Activated T-cell treated with anti-CD3 and anti-CD28 coated beads, Interleukin-2, amount 50 U/mL, for 24 hours (primary cell): ENCODE measurements at places on chromosomes 1 and 21.

DNA sequence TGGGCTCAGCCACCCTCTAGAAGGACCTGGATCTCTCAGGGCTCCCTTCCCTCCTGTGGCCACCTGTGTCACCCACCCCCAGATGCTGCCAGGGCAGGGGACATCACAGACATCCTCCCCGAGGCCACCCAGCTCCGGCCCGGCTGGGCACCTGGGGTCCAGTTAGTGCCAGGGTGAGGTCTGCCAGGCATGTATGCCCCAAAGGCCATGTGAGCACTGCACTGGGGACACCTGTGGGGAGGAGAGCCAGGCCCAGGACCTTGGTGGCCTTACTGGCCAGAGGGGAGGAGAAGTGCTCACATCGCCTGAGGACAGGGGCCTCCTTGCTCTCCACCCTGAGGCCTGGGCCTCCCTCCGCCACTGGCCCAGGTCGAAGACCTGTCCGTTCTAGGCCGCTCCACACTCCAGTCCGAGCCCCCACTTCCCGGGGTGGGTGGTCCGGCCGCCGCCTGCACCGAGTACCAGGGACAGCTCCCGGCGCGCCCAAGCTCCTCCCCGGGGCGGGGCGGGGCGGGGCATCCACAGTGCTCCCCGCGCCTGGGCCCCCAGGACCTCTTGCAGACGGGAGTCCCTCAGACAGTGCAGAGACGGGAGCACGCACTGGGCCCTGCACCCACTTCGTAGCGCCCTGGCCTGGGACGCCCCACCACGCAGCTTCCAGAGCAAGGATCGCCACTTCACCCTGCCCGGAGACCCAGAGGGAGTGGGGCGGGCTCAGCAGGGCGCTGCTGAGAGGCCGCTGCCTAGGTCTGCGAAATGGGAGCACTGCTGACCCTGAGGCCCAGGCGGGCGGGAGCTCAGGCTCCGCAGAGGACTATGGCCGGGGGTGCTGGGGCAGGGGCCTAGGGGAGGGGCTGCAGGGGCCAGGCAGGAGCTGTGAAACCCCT, 34.3 kb upstream of the CCDC27 start:
- peak; percentile 44 for DNase-seq

DNA sequence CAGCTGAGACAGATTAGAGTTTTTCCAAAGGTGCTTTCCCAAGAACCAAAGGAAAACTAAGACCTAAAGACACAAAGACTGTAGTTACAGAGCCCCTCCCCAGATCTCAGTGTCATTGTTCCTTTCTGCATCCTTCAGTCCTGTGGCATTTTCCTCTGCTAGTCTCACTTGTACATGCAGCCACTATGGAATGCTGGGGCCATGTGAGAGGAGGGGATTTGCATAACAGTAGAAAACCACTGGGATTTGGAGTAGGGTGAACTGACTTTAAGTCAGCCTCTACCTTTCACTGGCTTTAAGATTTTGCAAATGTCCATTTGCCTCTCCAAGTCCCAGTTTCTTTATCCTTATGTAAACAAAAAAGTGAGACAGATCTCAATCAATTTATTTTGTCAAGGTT, 119.4 kb upstream of the F3 start:
- DNase-seq: no peak

DNA sequence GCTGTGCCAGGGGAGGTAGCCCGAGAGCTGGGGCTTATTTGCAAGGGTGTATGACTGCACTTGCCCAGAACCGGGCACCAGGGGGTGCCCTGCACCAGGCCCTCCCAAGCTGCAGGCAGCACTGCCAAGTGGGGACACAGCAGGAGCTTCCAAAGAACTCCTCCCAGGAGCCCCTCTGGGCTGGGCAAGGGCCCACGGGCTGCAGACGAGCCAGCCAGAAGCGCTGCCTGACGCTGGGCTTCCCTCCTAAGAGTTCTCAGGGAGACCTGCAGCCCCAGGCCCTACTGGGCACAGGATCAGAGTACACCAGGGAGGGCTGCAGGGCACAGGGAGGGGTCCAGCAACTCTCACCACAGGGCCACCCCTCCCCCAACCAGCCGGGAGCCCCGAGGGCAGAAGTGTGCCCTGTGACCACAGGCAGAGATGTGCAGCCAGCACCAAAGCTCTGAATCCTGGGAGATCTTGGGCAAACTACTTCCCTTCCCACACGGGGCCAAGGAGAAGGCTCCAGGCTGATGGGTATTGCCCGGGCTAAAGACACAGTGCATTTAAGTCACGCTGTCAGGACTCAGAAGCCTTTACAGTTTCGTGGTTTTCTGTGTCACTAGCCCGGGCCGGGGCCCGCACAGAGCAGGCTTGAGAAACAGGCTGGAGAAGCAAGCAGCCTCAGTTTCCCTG, 63.4 kb downstream of the KCNAB2 start:
- DNase-seq: peak; percentile 58

- no peak for DNase-seq
Measured at GRCh38 chr1:31583082-31583994, 7.0 kb downstream of the TINAGL1 start.

DNA sequence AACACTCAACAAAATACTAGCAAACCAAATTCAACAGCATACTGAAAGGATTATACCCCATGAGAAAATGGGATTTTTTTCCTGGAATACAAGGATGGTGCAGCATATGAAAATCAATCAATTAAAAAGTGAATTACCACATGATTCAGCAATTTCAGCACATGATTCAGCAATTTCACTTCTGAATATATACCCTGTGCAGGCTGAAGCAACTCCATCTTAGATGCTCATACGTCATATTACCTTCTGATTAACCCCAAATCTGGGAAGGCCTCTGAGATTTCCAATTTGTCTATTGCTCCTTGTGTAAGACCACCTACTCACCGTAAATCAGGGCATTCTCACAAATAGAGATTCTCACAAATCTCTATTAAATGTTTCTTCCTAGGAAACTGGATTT, 43.8 kb upstream of the ERO1B start:
- DNase-seq: no peak

GRCh38 chr1:218462587-218462986, 117.5 kb downstream of the TGFB2 start:
- no peak for DNase-seq

DNA sequence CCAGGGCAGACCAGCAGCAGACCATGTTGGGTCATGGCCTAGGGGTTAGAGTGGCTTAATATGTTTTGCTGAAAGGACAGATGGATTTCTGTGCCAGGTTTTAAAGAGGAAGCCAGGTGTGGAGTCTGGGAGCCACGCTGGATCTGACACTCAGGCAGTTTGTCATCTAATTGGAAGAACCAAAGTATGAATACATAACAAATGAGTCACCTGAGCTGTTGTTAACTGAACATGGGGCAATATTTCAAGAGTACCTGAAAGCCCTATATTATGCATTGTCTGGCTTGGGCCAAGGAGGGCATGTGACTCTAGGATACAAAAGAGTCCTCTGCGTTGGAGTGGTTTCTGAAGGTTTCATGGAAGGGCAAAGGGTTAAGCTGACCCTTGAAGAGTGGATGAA, 70.6 kb downstream of the LMO4 start:
- no peak for DNase-seq

- DNase-seq: no peak
Measured at GRCh38 chr1:231625975-231626534, 535 bp upstream of the DISC1 start.

DNA sequence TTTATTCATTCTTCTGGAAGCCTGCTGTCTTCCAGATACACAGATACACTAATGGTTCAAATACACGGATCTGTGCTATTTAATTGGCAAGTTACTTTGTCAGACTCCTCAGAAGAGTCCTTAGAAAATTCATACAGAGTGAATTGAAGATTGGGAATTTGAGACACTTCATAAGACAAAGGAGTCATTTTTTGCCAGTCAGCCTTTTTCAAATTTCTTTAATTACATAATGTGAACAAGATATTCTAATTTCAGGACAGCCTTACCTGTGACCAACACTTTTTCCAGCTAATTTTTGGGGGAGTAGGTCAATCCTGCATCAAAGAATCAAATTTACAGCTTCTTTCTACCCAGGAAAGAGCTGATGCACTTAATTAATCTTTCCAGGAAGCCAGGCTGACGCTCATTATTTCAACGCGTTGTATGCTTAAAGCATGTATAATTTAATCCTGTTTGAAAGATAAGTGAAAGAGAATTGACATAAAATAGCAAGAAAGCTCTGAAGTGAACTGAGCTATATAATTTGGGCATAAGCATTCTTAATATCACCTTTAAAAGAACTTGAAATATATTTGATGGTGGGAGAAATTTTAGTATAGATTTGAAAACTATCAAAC, 12.8 kb upstream of the NRIP1 start:
- no peak for DNase-seq

DNA sequence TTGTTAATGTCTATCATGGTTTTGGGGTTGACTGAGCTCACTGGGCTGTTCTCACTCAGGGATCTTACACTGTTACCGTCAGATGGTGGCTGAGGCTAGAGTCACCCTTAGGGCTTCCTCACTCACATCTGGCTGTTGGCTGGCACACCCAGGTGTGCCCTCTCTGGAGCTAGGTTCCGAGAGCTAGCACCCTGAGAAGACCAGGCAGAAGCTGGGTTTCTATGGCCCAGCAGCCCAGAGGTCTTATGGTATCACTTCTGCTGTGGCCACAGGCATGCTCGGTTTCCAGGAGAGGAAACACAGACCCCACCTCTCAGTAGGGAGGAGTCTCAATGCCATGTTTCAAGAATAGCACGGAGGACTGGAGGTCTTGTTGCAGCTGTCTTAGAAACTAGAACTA, 20.7 kb upstream of the KIF1B start:
- DNase-seq: no peak

DNA sequence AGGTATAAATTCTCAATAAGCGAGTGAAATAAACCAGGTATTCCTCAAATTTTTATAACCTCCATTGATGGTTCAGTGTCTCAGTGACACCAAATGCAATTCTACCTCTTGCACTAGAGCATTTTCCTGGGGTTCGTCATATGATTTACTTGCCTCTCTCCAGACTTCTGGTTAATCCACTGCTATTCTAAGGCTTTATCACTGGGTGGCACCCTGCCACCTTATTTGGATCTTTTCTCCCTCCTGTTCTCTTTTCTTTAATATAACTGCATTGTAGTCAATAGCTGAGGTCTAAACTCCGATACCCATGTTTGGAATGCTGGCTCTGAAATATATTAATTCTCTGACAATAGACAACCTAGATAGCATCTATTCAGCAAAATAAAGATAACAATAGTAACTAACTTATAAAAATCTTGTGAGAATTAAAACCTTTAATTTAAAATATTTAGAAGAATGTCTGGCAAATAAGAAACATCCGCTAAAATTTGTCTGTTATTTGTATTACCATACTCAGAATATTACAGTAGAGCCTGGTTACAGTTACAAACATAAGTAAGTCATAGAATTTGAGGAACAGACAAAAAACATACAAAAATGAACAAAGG, 436.4 kb downstream of the PLA2G4A start:
- DNase-seq: no peak

DNA sequence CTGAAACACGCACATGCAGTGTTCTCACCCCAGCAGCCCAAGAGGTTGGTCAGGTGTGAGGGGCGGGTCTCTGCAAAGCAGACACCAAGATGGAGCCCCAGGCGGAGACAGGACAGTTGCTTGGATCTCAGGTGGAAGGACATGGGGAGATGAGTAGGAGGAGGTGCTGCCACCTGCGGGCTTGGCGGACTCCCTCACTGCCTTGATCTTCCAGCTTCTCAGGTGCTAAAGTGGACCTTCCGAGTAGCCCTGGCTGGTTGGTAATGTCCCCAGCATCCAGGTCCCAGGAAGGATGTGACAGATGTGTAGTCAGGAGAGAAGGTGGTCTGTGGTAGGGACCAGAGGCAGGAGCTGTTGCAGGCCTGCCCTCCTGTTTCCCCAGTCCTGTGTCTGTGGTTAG, 114.1 kb downstream of the AJAP1 start:
- DNase-seq: no peak

- no peak for DNase-seq
Measured at GRCh38 chr1:172431204-172431603, 10.7 kb downstream of the C1orf105 start.

DNA sequence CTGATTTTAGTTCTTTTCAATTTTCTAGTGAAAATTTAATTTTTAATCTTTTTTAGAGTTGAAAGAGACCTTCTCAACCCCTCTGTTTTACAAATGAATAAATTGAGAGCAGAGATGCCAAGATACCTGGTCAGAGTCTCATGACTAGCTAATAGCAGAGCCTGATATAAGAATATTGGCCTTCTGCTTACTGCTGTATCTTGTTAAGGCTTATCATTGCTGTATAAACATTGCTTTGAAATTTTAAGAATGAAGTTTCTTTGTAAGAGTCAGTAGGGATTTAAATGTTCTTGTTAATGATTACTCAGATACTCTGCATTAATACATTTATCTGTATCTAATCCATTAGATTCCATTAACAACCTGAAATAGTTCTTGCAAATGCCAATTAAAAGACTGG, 9.8 kb downstream of the XPR1 start:
- DNase-seq: no peak

DNA sequence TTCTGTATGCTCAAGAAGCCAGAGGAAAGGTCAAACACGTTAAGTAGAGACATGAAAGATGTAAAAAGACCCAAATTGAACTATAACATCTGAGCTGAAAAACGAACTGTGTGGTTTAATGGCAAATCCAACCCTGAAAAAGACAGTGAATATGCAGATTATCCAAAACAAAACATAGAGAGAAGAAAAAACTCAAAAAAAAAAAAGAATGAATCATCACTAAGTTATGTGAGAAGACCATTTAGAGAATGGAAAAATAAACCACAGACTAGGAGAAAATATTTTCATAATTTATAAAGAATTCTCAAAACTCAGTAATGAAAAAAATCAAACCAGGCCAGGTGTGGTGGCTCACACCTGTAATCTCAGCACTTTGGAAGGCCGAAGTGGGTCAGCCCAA, 253.3 kb downstream of the PLPP3 start:
- DNase-seq: no peak

- no peak for DNase-seq
Measured at GRCh38 chr1:25546193-25546592, 2.8 kb downstream of the LDLRAP1 start.

- DNase-seq: no peak
Measured at GRCh38 chr21:32590130-32590529, 4.8 kb upstream of the TCP10L start.

- DNase-seq: no peak
Measured at GRCh38 chr1:61978796-61979195, 215.9 kb upstream of the L1TD1 start.

GRCh38 chr1:31939484-31940329, 1.5 kb upstream of the PTP4A2 start:
- peak; percentile 83 for DNase-seq

DNA sequence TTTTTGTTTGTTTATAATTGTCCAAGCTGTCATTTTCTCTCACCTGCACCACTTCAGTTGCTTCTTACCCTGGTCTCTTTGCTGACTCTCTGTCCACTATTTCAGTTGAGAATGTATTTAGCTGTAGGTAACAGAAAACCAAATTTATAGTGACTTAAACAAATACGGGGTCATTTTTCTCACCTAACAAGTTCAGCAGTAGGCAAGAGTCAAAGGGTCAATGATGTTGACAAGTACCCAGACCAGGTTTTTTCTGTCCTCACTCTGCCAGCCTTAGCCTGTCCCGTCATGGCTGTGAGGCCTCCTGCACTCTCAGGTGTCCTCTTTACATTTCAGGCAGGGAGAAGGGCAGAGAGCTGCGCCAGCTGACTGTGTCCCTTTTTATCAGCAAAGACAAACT, 11.8 kb downstream of the RIIAD1 start:
- DNase-seq: no peak

GRCh38 chr21:42514883-42515228, 1.2 kb downstream of the SLC37A1 start:
- DNase-seq: no peak

GRCh38 chr1:21264898-21265297, 25.4 kb downstream of the ECE1 start:
- DNase-seq: no peak
